ENCODE measurements at places on chromosomes 6 and 20.

- DNase-seq = no peak
Measured at GRCh38 chr20:44600758-44601201, 18.4 kb downstream of the PKIG start.

- DNase-seq = no peak
Measured at GRCh38 chr6:148720406-148720805, 26.4 kb upstream of the UST start.

DNA sequence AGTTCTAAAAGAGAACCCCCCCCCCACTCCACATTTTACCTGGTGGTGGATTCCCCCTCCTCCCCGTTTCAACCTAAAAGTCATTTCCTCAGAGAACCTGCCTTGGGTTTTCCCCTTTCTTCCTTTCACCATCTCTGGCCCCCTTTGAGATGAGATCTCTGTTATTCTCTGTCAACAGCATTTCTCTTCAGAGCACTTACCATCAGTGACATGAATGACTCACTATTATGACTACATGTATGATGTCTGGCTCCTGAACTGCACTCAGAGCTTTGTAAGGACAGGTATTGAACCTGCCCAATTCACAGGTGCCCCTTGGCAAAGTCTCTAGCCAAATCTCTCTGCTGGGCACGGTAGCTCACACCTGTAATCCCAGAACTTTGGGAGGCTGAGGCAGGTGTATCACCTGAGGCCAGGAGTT, 61.4 kb upstream of the JARID2 start:
- DNase-seq = no peak

GRCh38 chr6:83633609-83634008, 75.3 kb downstream of the SNAP91 start:
- no peak for DNase-seq

DNA sequence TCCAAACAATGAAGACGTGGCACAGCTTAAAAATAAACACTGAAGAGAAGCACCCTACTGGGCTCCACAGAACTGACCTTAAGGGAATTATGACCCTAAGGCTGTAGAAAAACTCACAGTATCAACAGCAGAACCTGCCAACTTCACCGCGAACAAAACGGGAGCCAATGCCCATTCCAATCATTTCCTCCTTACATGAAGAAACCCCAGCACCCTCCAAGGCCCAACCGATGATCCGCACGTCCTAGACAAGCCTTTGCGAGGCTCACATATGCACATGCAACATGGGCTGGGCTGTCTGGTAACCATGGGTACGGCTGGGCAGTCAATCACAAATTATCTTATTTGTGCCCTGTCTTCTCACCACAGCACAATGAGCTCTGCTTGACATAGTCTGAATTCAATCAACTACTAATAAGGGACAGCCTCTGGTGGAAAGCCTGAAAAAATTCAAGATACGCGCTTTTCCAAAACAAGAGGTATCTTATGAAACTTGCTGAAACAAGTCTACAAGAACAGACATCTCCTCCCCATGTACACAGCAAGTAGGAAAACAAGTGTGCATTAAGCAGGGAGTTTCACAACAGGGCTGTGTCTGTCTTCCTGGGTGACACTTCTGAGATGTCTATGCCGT, 1.7 kb downstream of the DIDO1 start:
- DNase-seq = no peak

DNA sequence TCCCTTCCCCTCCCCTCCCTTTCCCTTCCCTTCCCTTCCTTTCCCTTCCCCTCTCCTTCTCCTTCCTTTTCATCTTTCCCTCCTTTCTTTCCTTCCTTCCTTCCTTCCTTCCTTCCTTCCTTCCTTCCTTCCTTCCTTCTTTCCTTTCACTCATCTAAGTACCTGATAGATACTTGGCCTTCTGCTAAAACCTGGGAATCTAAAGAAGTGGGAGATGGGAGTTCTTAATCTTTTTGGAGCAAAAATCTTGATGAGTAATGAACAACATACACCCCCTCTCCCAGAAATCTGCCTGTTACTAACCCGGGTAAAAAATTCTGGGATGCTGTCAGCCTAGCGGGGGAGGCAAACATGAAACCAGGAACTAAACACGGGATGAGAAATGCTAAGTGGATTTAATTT, 100.7 kb downstream of the VEGFA start:
- DNase-seq = no peak

DNA sequence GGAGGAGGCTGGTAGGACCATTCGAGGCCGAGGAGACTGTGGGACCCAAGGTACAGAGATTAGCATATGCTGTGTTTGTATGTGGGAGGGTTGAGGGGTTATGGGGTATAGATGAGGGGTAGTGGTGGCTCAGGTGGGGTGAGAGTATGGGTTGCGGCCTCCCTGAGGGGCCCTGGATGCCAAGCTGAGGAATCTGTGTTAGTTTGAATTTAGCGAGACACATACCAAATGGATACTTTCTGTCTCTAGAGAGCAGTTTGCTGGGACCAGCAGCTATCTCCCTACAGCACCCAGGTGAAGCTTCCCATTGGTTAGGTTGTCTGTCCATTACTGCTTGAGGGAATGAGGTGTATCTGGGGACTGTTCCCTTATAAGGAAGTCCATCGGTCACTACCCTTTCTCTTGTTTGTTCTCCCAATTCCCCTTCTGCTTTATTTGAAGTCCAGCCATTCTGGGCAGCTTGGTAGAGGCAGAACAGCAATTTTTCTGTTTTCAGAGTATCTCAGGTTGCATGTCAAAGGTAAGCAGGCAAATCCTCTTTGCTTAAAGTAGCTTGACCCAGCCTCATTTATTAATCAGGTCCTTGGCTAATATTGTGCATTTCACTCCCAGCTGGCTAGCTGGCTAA, 15.2 kb downstream of the CHMP4B start:
- no peak for DNase-seq

GRCh38 chr6:151058021-151058733, 181.6 kb upstream of the AKAP12 start:
- no peak for DNase-seq

DNA sequence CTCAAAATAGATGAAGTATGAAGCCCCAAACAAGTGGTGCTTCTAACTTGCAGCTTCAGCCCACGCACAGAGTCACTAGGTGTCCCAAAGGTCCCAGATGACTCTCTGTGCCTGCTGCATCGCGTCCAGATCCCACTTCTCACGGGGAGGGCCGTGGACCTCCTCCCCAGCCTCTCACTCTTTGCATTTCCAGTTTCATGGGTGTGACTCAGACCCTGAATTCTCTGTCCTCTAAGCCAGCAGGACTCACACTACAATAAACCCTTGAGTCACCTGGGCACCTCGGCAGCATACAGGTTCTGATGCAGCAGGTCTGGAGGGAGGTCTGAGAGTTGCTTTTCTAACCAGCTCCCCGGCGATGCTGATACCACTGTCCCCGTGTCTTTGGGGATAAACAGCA, 114.0 kb upstream of the RIN2 start:
- no peak for DNase-seq

Measured in HFF-Myc (cell line).